ENCODE measurements at places on chromosomes 12 and 14.

DNA sequence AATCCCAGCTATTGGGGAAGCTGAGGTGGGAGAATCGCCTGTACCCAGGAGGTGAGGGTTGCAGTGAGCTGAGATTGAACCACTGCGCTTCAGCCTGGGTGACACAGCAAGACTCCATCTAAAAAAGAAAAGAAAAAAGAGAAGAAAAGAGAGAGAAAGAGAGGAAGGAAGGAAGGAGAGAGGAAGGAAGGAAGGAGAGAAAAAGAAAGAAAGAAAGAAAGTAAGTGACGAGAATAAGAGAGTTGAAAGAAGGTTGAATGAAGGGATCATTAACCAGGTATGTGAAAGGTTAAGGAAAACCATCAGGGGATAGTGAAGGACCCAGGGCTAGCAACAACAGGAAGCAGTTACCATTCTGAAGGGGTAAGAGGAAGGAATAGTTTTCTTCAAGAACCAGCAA is 4.2 kb upstream of the DTD2 start:
- no peak for DNase-seq

- DNase-seq = no peak
Measured at GRCh38 chr12:15368812-15369211, 46.5 kb downstream of the PTPRO start.

DNA sequence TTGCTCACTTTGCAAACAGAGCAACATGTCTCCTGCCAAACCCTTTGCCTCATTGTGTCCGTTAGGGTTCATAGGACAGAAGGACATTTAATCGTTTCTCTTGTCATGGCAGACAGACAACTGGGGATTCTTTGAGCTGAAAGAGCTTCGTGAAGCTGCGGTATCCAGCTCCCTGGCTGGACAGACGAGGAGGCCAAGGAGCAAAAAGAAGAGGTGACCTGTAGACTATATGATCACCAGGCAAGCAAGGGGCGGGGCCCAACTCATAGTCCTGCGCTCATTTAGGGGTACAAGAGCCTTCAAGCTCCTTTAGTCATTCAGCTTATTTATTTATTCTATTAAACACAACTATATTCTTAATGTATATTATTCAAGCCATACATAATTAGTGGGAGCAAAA is 66.8 kb upstream of the VRK1 start:
- no peak for DNase-seq

DNA sequence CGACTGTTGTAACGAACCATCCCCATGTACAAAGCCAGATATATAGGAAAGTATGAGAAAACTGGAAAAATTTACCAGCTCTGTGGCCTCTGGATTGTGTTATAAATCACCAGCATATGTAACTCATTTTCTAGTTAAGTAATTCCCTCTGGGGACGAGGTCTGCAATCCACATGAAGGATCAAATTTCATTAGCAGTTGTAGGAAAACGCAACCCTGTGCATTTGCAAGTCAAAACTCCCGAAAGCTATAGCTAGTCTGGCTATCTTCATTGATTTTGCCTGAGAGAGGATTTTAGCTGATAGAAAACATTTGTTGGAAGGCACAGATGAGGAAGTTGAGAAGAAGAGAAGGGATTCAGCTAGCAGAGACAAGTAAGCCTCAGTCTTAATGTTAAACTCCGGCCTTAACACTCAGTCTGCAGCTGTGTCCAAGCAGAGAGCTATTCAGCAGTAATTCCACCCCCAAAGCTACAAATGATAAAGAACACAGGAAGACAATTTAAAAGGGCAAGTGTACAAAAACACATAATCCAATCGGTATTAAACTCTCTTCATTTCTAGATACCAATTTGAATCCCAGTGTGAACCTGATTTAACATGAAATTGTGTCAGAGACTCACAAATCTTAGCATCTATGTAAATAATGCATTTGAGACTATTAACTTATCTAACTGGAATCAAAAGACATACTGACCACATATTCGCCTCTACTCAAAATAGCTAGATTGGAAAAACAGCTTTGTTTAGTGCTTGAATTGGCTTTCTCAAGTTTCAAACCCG is 54.2 kb upstream of the CERS5 start:
- DNase-seq = peak; percentile 12

DNA sequence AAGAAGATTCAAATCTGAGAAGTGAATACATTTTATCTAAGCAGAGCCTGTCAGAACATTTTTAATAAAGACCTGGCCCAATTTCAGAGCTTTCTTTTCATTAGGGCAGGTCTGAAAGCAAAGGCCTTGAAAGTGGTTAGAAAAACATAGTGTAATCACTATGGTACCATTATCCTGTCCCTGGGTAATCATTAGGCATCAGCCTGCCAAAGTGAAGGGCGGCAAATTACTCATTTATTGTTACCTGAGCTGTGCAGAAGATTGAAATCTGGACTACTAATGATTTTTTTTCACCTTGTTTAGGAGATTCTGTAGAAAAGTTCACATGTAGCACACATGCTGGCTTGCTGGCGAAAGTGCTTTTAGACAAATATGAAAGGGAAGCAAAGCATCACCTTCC is 92.6 kb upstream of the PRKD1 start:
- DNase-seq = no peak

GRCh38 chr14:53193193-53193592 is 40.1 kb upstream of the DDHD1 start:
- no peak for DNase-seq

All from GDM1 (cell line).